ENCODE measurements at places on chromosomes 4 and X. TPM values are rescaled to one million over a fixed set of nuclear protein-coding genes. Genes with fewer than 3 reads are reported as not detected.

Gene MAGEC1
- not detected for polyA plus RNA-seq

Gene TSPAN7
- polyA plus RNA-seq, result 133 TPM

Gene ASMT
- polyA plus RNA-seq, result 0.40 TPM

Gene BTC
- polyA plus RNA-seq, result 0.47 TPM

Gene SPIN2B
- 11.2 TPM for polyA plus RNA-seq

Gene RBM46
- not detected for polyA plus RNA-seq

Gene HPSE
- 0.64 TPM for polyA plus RNA-seq

Gene TMEM156
- 1.0 TPM for polyA plus RNA-seq
